ENCODE measurements at places on chromosomes 11 and 22. TPM values are rescaled to one million over a fixed set of nuclear protein-coding genes. Genes with fewer than 3 reads are reported as not detected.

Gene C22orf31
- total RNA-seq: not detected

Gene TMEM25
- 10.3 TPM for total RNA-seq

Gene CEND1
- total RNA-seq: 1.3 TPM

Gene PANX3
- total RNA-seq: not detected

Gene TRIM49
- total RNA-seq: not detected

Gene CABP7
- not detected for total RNA-seq

Gene PLAAT4
- total RNA-seq: 59.5 TPM

Gene SYT12
- 1.5 TPM for total RNA-seq

Gene DRG1
- 56.2 TPM for total RNA-seq

Gene OR51B4
- not detected for total RNA-seq

Gene RELT
- total RNA-seq: 3.0 TPM

Gene MAPK8IP1
- 10.0 TPM for total RNA-seq

Gene TMPRSS6
- 0.12 TPM for total RNA-seq

Gene NEFH
- total RNA-seq: 0.85 TPM

Gene RFPL1
- total RNA-seq: not detected

Gene ACRV1
- total RNA-seq: not detected
